Chondrocyte (in vitro differentiated cells): ENCODE measurements at places on chromosomes 7 and 10.

- H3K4me1 ChIP-seq = peaks cover 10% of the 10 kb centered on the region
- H3K36me3 ChIP-seq = no peaks in the 10 kb centered on the region
- no peak overlapping the region for H3K27ac ChIP-seq
Measured at GRCh38 chr7:84612981-84613681, 418.5 kb upstream of the SEMA3A start.

DNA sequence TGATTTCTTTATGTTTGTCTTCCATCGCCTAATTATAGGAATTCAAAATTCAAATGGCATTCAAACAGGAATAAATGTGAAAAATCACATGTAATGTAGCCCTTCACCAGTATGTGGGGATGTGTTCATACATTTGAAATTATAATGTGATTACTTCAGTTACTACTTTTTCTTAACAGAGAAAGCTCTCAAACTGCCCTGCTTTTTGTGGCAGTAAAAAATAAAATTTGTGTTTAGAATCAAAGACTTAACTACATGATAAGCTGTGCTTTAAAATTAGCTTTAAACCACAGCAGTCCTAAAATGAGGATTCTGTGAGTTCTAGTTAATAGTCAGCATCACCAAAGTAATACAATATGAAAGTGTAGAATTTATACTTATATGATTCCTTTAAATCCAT is 7.8 kb upstream of the HERC4 start:
- no peak for DNase-seq
- H3K27ac ChIP-seq = no peak overlapping the region
- H3K36me3 ChIP-seq = no peaks in the 10 kb centered on the region
- peaks cover 26% of the 10 kb centered on the region for H3K4me1 ChIP-seq
- H3K4me3 ChIP-seq = no peak overlapping the region
- H3K27me3 ChIP-seq = no peaks in the 10 kb centered on the region

DNA sequence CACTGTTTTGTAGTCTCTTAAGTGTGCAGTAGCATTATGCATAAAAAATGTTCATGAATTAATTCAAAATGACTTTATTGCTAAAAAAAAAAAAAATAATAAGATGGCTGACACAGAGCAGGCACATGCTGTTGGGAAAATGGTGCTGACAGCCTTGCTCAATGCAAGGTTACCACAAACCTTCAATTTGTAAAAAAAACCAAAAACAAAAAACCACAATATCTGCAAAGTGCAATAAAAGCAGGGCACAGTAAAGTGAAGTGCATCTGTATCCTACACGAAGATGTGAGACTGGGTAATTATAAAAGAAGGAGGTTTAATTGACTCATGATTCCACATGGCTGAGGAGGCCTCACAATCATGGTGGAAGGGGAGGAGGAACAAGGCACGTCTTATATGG is 185.8 kb downstream of the USP6NL start:
- H3K36me3 ChIP-seq = peaks cover 3% of the 10 kb centered on the region
- H3K4me3 ChIP-seq = no peak overlapping the region
- no peak for DNase-seq
- no peaks in the 10 kb centered on the region for H3K27me3 ChIP-seq
- H3K27ac ChIP-seq = no peak overlapping the region
- H3K4me1 ChIP-seq = no peaks in the 10 kb centered on the region

DNA sequence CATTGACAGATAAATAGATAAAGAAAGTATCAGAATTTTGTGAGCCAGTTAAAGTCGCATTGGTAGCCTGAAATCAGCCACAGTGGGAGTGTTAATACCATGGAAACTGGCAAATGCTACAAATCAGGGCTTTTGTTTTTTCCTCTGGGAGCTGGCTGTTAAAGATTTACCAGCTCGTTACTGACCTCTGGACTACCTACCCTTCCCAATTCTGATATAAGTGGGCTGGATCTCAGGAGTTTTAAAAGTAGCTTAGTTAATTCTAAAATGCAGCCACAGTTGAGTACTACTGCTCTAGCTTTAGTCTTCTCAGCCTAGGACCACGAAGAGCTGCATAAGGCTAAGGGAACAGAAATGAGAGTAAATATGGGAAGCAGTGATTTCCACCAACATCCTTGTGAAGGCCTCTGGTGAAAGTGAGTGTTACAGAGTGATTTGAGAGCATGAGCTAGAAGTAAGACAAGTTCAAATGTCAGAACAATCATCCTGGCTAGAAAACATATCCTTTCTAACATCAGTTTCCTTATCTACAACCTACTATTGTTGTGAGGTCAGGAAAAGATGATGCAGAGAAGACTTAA is 53.2 kb downstream of the A1CF start:
- H3K4me3 ChIP-seq = no peak overlapping the region
- no peak overlapping the region for H3K27ac ChIP-seq
- DNase-seq = no peak
- H3K27me3 ChIP-seq = peaks cover 42% of the 10 kb centered on the region
- H3K4me1 ChIP-seq = no peaks in the 10 kb centered on the region

GRCh38 chr10:126500185-126500584 is 111.9 kb upstream of the ADAM12 start:
- no peak overlapping the region for H3K4me3 ChIP-seq
- H3K4me1 ChIP-seq = peaks cover 14% of the 10 kb centered on the region
- no peak overlapping the region for H3K27ac ChIP-seq

- H3K27ac ChIP-seq = no peak overlapping the region
- H3K36me3 ChIP-seq = no peaks in the 10 kb centered on the region
- H3K4me3 ChIP-seq = no peak overlapping the region
- H3K27me3 ChIP-seq = peaks cover 1% of the 10 kb centered on the region
Measured at GRCh38 chr7:8597565-8597964, 164.2 kb downstream of the NXPH1 start.

- H3K4me1 ChIP-seq = no peaks in the 10 kb centered on the region
- no peak overlapping the region for H3K27ac ChIP-seq
- H3K36me3 ChIP-seq = no peaks in the 10 kb centered on the region
- H3K4me3 ChIP-seq = no peak overlapping the region
- DNase-seq = no peak
Measured at GRCh38 chr7:109387530-109387929, 817.9 kb downstream of the DNAJB9 start.

DNA sequence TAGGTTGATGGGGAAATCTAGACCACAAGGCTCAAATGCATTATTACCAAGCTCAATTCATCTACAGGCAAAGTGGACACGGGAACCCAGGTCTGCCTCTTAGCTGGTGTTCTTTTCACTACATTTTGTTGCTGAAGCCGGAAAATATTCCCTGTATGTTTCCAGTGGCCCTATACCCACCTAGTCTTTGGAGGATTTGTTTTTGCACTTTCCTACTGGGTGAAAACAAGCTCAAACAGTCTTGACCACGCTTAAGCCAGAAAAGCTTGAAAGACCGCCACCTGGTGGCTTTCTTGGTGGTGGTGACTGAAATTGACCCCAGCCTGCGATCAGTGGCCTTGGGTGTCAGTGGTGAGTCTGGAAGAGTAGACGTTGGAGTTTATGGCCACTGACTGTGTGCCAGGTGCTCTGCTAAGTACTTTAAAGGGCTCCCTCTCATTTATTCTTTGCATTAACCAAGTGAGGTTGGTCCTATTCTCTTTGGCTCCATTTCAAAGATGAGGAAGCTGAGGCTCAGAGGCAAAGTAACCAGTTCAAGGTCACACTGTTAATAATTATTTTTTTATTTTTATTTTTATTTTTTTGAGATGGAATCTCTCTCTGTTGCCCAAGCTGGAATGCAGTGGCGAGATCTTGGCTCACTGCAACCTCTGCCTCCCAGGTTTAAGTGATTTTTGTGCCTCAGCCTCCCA is 11.1 kb upstream of the CRTAC1 start:
- peaks cover 77% of the 10 kb centered on the region for H3K27me3 ChIP-seq
- no peaks in the 10 kb centered on the region for H3K36me3 ChIP-seq
- H3K27ac ChIP-seq = no peak overlapping the region

DNA sequence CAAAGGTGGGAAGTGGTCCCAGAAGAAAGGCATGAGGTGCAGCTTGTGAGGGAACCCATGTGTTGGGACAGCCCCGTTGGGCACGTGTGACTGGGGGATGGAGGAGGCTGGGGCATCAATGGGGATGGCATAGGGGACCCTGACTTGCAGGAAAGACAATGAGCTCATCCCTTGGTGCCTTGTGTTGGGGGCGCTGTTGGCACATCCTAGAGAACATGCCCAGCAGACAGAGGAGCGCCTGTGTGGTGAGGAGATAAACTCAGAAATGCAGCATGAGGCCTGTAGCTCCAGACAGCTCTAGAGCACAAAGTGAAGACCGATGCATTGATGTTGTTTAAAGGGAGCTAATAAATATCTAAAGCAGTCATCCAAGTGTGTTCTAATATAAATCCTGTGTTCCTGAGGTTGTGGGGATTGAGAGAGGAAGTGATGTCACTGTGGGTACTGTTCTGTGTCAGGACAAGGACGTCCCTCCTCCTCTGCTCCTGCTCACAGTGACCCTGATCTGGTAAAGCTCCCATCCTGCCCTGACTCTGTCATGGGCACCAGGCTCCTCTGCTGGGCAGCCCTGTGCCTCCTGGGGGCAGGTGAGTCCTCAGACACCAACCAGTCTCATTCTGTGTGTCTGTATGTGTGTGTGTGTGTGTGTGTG is 126.1 kb upstream of the PRSS58 start:
- H3K27me3 ChIP-seq = peaks cover 5% of the 10 kb centered on the region
- no peaks in the 10 kb centered on the region for H3K36me3 ChIP-seq
- H3K4me3 ChIP-seq = no peak overlapping the region
- H3K4me1 ChIP-seq = no peaks in the 10 kb centered on the region
- no peak overlapping the region for H3K27ac ChIP-seq

- H3K4me1 ChIP-seq = peaks cover 12% of the 10 kb centered on the region
- H3K36me3 ChIP-seq = no peaks in the 10 kb centered on the region
- peaks cover 5% of the 10 kb centered on the region for H3K27me3 ChIP-seq
- H3K27ac ChIP-seq = no peak overlapping the region
- no peak overlapping the region for H3K4me3 ChIP-seq
Measured at GRCh38 chr10:42963312-42963711, 113.6 kb upstream of the RET start.

GRCh38 chr7:77378584-77378983 is 37.6 kb downstream of the GSAP start:
- peaks cover 2% of the 10 kb centered on the region for H3K27me3 ChIP-seq
- no peak for DNase-seq
- H3K36me3 ChIP-seq = peaks cover 4% of the 10 kb centered on the region
- peaks cover 10% of the 10 kb centered on the region for H3K4me1 ChIP-seq
- H3K27ac ChIP-seq = no peak overlapping the region

DNA sequence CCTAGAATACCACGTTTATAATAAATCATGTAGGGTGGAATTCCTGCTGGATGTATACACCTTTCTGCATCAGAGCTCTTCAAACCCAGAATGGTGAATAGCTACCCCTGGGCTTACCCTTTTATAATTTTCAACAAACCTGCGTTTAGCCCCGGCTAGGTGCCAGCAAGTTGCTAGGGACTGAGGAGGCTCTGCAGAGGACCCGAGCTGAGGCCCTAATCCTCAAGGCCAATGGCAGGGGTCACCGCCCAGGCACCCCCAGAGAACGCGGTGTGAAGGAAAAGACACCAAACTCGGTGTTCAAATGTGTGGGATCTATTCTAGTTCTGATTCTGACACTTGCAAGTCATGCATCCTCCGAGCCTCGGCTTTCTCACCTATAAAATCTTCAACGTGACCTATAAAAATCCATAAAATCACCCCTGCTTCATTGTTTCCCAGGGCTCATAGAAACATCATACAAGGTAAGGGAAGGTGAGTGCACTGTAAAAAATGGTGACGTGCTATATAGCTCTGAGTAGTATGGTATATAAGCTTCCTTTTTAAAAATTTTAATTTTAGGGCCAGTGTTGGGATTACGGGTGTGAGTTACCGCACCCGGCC is 2.5 kb upstream of the ANXA11 start:
- no peaks in the 10 kb centered on the region for H3K36me3 ChIP-seq
- H3K4me3 ChIP-seq = no peak overlapping the region
- no peaks in the 10 kb centered on the region for H3K27me3 ChIP-seq
- peaks cover 41% of the 10 kb centered on the region for H3K4me1 ChIP-seq
- DNase-seq = no peak
- H3K27ac ChIP-seq = no peak overlapping the region

- no peak overlapping the region for H3K27ac ChIP-seq
- H3K27me3 ChIP-seq = no peaks in the 10 kb centered on the region
- no peaks in the 10 kb centered on the region for H3K4me1 ChIP-seq
- no peak for DNase-seq
- no peak overlapping the region for H3K4me3 ChIP-seq
Measured at GRCh38 chr7:94781236-94781635, 125.3 kb upstream of the SGCE start.

GRCh38 chr7:30450240-30450982 is 28.2 kb downstream of the NOD1 start:
- H3K4me3 ChIP-seq = no peak overlapping the region
- H3K4me1 ChIP-seq = no peaks in the 10 kb centered on the region
- H3K27ac ChIP-seq = no peak overlapping the region
- H3K36me3 ChIP-seq = peaks cover 33% of the 10 kb centered on the region
- H3K27me3 ChIP-seq = no peaks in the 10 kb centered on the region
- DNase-seq = no peak

DNA sequence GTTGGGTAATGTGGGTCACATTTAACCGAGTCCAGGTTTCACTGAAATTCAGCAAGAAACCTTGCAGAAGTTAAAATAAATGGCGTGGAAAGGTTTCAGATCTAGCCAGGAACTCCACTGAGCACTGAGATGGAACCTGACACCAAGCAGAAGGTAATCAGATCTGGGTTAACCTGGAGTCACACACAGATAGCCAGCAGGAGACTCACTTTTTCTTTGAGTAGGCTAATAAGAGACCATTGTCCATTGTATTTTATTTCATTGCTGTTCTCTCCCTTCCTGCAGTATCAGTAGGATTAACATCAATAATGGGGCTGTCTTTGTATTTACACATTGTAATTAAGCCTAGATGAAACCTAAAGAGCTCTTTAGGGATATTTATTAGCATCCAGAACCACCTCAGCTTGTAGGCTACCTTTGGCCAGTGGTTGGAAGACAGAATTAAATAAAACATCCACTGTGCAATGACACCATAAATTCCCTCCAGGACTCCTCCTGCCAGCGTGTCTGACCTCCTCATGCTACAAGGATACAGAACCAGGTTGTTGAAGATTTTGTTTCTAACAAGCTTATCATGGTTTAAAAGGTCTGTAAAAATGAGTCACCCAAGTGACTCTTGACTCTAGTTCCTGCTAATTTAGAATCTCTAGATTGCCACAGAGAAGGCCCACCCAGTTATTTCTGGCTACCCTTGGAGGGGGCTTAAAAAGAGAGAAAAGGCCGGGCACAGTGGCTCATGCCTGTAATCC is 151.1 kb downstream of the SORCS1 start:
- no peak overlapping the region for H3K4me3 ChIP-seq
- H3K36me3 ChIP-seq = no peaks in the 10 kb centered on the region
- H3K4me1 ChIP-seq = no peaks in the 10 kb centered on the region
- DNase-seq = no peak
- H3K27me3 ChIP-seq = no peaks in the 10 kb centered on the region
- H3K27ac ChIP-seq = no peak overlapping the region

- H3K36me3 ChIP-seq = peaks cover 15% of the 10 kb centered on the region
- DNase-seq = peak; percentile 33
- H3K27ac ChIP-seq = peak overlapping the region; percentile 92
- peaks cover 39% of the 10 kb centered on the region for H3K4me1 ChIP-seq
Measured at GRCh38 chr7:92835851-92836488, 403 bp downstream of the CDK6 start.

- H3K4me1 ChIP-seq = peaks cover 15% of the 10 kb centered on the region
- DNase-seq = no peak
- H3K36me3 ChIP-seq = peaks cover 2% of the 10 kb centered on the region
- peak overlapping the region; percentile 89 for H3K4me3 ChIP-seq
- H3K27ac ChIP-seq = peak overlapping the region; percentile 57
Measured at GRCh38 chr7:134315679-134316538, 821 bp downstream of the SLC35B4 start.

- DNase-seq = no peak
- no peak overlapping the region for H3K4me3 ChIP-seq
- H3K27me3 ChIP-seq = no peaks in the 10 kb centered on the region
Measured at GRCh38 chr7:75756991-75757676, 14.9 kb downstream of the CCL26 start.

GRCh38 chr7:96285579-96285978 is 36.3 kb downstream of the SLC25A13 start:
- peaks cover 11% of the 10 kb centered on the region for H3K4me1 ChIP-seq
- no peaks in the 10 kb centered on the region for H3K27me3 ChIP-seq
- H3K27ac ChIP-seq = no peak overlapping the region
